ENCODE measurements at places on chromosomes 12 and 14.

DNA sequence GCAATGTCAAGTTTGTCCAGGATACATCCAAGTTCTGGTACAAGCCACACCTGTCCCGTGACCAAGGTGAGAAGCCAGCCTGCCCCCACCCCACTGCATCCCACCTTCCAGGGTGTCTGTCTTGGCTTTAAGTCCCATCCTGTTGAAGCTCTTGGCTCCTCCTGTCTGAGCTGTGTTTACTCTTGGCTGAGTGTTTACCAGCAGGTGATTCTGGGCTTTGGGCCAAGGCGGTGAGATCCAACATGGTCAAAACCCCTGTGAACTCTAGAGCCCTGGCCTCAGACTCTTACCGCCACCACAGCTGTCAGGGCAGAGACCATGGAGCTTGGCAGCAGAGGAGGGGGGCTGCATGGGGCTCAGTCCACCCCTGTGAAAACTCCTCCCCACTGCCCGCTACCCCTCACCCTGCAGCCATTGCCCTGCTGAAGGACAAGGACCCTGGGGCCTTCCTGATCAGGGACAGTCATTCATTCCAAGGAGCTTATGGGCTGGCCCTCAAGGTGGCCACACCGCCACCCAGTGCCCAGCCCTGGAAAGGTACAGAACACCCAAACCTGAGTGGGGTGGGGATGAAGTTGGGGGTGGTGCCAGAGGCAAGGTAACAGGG lies 11.6 kb downstream of the TNS2 start:
- no peak for DNase-seq

- no peak for DNase-seq
Measured at GRCh38 chr12:122421187-122421820, 1.2 kb downstream of the CLIP1 start.

GRCh38 chr12:68977335-68977734 lies 44.4 kb upstream of the CPM start:
- DNase-seq: no peak

GRCh38 chr12:109444259-109444658 lies 32.8 kb downstream of the KCTD10 start:
- DNase-seq: no peak

GRCh38 chr14:100727086-100727872 lies 587 bp downstream of the DLK1 start:
- DNase-seq: no peak

DNA sequence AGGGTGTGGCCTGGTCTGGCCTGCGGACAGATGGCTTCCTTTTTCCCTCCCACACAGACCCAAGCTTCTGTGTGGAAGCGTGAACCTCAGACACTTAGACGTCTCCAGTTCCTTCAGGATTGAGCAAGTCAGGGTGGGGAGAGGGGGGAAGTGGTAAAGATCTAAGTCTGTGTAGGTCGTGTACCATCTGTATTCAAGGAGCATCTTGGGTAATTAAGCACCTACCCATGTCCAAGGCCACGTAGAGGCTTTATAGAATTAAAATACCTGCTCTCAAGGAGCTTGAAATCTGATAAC lies 1.7 kb downstream of the AVIL start:
- no peak for DNase-seq

- no peak for DNase-seq
Measured at GRCh38 chr14:32985866-32986265, 47.2 kb downstream of the NPAS3 start.

DNA sequence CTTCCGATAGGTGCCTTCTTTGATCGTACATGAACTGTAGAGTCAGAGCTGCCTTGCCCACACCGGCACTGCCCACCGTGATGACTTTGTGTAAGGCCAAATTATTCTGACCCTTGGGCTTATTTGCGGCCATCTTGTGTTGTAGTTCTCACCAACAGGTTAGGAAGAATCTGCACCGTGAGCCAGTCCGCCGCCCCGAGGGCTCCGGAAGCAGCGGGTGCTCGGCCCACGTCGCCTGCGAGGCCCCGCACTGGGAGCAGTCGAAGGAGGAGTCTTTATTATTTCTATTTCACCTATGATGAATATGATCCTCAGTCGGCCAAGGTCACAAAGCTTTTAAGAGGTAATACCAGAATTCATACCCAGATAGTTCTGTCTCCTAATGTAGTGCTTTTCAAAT lies 70.6 kb upstream of the SYT1 start:
- no peak for DNase-seq

- DNase-seq: no peak
Measured at GRCh38 chr12:62586850-62587249, 120.2 kb downstream of the MON2 start.

DNA sequence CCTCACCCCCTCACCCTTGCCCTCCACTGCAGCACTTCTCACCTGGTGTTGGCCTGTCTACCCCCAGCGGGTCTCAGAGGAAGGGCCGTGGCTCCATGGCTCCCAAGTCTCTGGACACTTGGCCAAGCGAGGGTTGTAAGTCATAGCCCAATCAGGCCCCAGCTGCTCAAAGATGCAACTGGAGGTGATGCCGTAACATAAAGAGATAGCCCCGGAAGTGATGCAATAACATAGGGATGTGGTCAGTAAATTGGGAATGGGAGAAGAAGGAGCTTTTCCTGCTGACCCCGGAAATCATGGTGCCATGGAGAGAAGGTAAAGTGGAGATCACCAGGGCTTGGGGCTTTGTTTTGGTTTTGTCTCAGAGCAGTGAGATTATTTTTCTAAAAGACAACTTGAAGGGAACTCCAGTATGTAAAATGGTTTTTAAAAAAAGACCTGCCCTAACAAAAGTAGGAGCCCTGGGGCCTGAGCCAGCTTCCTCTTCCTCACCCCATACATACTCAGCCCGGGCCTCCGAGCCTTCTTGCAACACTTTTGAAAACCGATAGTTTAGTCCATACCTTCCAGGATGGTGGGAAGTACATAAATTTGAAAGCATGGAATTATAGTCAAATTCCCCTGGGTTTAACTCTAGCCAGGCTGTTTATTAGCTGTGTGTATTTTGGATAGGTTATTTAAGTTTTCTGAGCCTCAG lies 212.5 kb downstream of the CRADD start:
- no peak for DNase-seq

- DNase-seq: no peak
Measured at GRCh38 chr14:71907793-71908515, 24.3 kb upstream of the RGS6 start.

DNA sequence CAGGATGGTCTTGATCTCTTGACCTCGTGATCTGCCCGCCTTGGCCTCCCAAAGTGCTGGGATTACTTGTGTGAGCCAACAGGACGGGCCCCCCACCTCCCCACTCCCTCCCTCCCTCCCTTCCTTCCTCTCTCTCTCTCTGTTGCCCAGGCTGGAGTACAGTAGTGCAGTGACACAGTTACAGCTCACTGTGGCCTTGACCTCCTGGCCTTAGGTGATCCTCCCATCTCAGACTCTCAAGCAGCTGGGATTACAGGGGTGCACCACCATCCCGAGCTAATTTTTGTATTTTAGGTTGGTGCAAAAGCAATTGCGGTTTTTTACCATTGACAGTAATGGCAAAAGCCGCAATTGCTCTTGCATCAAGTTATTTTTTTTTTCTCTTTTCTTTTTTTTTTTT lies 19.2 kb upstream of the ANAPC5 start:
- DNase-seq: no peak

DNA sequence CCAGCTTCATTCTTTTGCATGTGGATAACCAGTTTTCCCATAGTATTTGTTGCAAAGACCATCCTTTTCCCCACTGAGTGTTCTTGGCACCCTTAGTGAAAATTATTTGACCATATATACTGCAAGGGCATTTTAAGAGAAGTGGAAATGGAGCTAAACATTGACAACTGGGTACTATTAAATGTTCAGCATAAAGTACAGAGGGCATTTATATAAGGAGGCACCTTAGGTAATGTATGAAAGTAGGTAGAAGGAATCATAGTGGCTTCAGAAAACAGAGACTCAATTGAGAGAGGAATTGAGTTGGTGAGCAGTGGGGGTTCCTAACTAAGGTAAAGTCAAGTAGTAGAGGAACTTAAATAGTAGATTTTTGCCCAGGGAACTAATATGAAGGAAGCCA lies 34.5 kb upstream of the SMCO2 start:
- DNase-seq: no peak

GRCh38 chr12:46958053-46958452 lies 121.4 kb upstream of the PCED1B start:
- DNase-seq: no peak

DNA sequence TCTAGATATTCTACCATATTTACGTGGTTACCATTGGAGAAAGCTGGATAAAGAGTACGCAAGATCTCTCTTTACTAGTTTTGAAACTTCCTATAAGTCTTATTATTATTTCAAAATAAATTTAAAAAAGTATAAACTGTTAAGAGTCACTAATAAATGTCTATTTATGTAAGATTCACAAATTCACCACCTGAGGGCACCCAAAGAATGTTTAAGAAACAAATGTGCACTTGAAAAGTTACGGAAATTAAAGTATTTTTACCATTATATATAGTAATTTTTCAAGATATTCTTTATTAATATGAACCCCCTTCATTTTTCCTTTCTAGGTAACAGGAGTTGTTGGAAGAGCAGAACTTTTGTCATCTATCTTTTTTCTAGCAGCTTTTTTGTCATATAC lies 11.9 kb downstream of the TMTC3 start:
- DNase-seq: no peak

GRCh38 chr12:89864411-89864810 lies 155.8 kb upstream of the ATP2B1 start:
- DNase-seq: no peak
